ENCODE measurements at places on chromosomes 4 and X. TPM values are rescaled to one million over a fixed set of nuclear protein-coding genes. Genes with fewer than 3 reads are reported as not detected.

- H3K36me3 ChIP-seq: no peaks in the 10 kb centered on the region
- H3K4me1 ChIP-seq: no peaks in the 10 kb centered on the region
- DNase-seq: no peak
- H3K4me3 ChIP-seq: no peak overlapping the region
- H3K27me3 ChIP-seq: no peaks in the 10 kb centered on the region
- H3K27ac ChIP-seq: no peak overlapping the region
These were observed 389.1 kb upstream of the PCDH7 start for GRCh38 chr4:30330894-30331652.

DNA sequence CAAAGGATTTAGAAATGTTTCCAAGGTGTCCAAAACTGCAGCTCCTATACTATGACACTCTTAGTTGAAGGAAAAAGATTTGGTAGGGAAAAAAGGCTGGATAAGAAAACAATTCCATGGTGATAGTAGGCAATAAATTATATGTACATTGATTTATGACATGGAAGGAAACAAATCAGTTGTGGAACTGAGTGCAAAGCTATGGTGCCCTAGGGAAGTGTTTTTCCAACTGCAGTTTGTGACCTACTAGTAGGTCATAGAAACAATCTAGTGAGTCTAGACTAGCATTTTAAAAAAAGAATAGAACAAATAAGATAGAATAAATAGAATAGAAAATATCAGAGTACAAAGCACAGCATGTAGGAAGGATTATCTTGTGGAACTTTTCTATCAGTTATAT lies 58.4 kb upstream of the TSPAN5 start:
- no peaks in the 10 kb centered on the region for H3K4me1 ChIP-seq
- no peak overlapping the region for H3K4me3 ChIP-seq
- H3K27ac ChIP-seq: no peak overlapping the region
- H3K36me3 ChIP-seq: no peaks in the 10 kb centered on the region

DNA sequence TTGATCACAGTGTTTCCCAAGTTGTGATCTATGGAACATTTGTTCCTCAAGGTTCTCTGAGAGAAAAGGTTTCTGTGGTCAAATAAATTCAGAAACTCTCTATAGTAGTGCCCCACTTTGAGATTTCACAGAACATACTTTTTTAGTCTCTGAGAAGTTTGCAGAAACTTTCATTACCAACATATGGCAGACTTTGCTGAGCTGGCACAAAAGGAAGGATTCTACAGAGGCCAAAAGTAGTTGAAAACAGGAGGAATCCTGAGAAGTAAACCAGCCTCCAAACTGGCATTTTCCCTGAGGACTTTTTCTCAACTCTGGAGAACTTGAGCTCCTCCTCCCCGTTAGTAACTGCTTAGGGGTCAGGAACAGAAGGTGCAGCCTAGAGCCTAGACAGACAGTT lies 117.8 kb upstream of the ESX1 start:
- no peaks in the 10 kb centered on the region for H3K4me1 ChIP-seq
- no peak overlapping the region for H3K4me3 ChIP-seq
- no peak for DNase-seq
- no peaks in the 10 kb centered on the region for H3K36me3 ChIP-seq
- H3K27ac ChIP-seq: no peak overlapping the region

DNA sequence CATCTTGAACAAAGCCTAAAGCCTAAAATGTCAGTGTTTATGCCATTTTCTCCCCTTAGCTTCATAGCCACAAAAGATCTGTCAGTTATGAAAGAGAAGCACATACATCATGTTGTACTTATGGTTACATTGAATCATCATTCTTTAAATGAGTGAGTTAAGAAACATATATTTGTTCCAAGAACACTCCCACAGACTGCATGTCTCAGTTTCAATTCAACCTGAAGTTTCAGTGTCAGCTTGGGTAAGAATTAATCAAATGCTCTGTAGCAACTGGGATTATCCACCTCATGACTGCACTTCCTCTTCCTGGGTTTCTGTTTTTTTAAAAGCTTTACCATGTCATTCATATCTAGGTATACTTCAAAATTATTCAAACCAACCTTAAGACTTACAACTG lies 3.9 kb upstream of the TMPRSS11B start:
- no peaks in the 10 kb centered on the region for H3K4me1 ChIP-seq
- no peak overlapping the region for H3K27ac ChIP-seq
- no peaks in the 10 kb centered on the region for H3K27me3 ChIP-seq
- H3K36me3 ChIP-seq: no peaks in the 10 kb centered on the region

EVC2 gene
- 1.3 TPM for total RNA-seq

SSX2B gene
- total RNA-seq: not detected

NPNT gene
- total RNA-seq: not detected

NXF2 gene
- total RNA-seq: not detected

Data from CD4-positive, alpha-beta T cell (primary cell).